ENCODE measurements at places on chromosomes 5 and 9. TPM values are rescaled to one million over a fixed set of nuclear protein-coding genes. Genes with fewer than 3 reads are reported as not detected.

Gene TAF1L
- total RNA-seq = not detected

Gene SOHLH1
- not detected for total RNA-seq

Gene GCNT4
- 2.1 TPM for total RNA-seq

Gene CCNB1
- 163 TPM for total RNA-seq

Gene IL13
- 5.5 TPM for total RNA-seq

Gene KCNN2
- not detected for total RNA-seq

Gene IRGM
- total RNA-seq = 2.4 TPM

Gene SETX
- total RNA-seq = 38.1 TPM

Gene ADGRD2
- not detected for total RNA-seq

Gene FST
- total RNA-seq = 0.43 TPM

Gene HRCT1
- not detected for total RNA-seq

Gene ARSB
- total RNA-seq = 8.0 TPM

Gene S100Z
- total RNA-seq = 2.1 TPM

Gene PCDHGA4
- total RNA-seq = 0.11 TPM

DNA sequence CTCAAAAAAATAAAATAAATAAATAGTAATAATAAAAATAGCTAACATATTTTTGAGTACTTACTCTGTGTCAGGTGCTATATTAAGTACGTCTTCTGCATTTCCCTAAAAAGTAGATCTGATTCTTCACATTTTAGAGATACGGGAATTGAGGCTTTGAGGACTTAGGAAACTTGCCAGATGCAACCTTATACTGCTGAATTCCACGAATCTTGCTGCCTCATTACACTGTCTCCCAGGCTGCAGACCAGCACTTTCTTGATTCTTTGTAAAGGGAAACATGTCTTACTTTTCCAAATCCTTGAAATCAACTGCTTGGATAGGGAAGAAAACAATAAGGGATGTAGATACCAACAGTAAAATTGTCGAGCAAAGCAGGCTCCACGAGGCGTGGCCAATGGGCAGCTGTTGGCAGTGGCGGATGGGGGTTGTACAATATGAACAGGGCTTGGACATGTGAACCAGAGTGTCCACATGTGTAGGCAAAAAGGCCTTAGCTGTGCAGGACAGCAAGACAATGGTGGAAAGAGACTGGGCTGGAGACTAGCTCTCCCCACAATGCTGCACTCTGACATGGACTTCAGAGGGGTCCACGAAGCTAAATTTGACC, 124.3 kb upstream of the RAI14 start:
- no peak for DNase-seq

DNA sequence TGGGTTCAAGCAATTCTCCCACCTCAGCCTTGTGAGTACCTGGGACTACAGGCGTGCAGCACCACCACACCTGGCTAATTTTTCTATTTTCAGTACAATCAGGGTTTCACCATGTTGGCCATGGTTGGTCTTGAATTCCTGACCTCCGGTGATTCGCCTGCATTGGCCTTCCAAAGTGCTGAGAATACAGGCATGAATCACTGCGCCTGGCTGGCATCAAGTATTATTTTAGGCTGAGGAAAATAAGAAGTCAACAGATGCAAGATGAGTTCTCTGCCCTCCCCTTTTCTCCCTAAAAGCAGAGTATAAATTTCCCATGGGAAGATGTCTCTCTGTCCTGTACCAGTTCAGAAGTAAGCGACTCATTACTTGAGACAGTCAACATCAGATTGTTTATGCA, 71.5 kb downstream of the ELAVL2 start:
- no peak for DNase-seq

GRCh38 chr9:35229066-35229778, 67.4 kb downstream of the UNC13B start:
- no peak for DNase-seq

GRCh38 chr9:104611213-104611612, 5.8 kb upstream of the OR13C2 start:
- DNase-seq = no peak

GRCh38 chr9:97555164-97555563, 53.7 kb downstream of the TMOD1 start:
- DNase-seq = no peak

DNA sequence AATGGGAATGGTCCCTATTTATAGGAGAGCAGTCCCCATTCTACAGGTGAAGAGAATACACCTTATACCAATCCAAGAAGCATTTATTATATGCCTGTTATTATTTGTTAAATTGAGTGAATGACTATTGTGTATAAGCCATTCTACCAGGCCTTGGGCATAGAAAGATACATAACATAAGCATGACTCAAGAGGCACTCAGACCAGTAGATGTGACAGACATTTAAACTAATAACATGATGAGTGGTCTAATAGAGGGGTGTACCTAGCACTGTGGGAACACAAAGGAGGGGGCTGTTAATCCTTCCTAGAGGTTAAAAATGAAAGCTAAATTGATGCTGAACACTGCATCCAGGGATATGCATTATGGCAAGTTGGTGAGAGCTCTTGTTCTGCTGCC, 145.0 kb upstream of the TNC start:
- no peak for DNase-seq

GRCh38 chr5:7794823-7795222, 56.1 kb downstream of the CFAP90 start:
- no peak for DNase-seq

GRCh38 chr9:128355451-128355850, 15.1 kb downstream of the SLC27A4 start:
- DNase-seq = no peak

GRCh38 chr9:35002623-35003022, 13.1 kb downstream of the DNAJB5 start:
- DNase-seq = no peak

DNA sequence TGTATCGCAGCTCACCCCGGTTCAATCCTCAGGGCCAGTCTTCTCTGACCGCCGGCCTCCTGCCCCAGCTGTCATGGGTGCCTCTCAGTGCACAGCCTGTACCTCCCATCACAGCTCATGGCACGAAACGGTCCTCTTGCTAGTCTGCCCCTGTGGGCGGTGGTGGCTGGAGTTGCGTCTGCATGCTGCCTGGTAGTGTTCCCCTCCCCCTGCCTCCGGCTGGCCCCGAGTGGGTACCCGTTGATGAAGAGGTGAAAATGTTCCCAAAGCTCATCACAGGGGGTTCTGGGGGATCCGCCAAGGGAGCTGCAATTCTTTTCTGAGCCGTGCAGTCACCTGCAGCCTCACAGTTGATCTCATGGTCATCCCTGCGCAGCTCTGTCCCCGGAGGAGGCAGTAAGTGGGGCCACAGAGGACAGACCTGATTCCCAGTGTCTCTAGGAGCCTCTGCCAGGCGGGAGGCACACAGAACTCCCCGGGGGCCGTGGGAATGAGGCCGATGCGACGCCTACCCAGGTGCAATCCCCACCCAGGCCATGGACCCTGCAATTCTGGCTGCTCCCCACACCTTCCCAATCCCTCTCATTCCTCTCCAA, 34.7 kb upstream of the FIBCD1 start:
- DNase-seq = no peak

DNA sequence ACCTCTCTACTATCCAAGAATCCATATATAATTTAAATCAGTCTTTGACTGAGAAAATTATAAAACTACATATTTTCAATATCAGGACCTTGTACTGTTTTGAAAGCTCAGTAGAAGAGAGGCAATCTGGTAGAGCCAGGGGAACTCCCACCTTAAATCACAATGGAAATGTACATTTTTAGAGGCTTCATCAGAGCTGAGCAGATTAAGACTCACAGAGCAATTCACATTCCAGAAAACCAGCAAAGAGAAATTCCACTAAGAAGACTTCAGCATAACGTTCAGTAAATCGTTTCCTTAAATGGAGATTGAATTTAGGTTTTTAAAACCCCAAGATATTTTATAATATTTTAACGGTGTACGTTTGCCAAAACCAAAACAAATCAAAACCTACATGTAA, 227.8 kb upstream of the TRPM3 start:
- no peak for DNase-seq

DNA sequence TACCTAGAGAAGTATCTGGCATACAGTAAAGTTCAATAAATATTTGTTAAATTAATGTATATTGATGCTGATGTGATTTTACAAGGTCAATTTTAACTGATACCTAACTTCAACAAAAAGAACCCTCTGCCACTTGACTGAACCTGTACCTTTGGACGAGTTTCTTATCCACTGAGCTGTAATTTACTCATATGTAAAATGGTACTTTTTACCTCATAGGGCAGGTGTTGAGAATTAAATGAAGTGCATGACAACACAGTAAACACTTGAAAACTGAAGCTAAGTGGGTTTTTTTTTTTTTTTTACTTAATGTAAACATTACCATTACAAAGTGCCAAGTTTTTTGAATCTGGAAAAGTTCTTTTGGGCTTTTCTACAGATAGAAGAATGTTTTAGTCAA, 15.4 kb downstream of the NIPSNAP3B start:
- DNase-seq = no peak

DNA sequence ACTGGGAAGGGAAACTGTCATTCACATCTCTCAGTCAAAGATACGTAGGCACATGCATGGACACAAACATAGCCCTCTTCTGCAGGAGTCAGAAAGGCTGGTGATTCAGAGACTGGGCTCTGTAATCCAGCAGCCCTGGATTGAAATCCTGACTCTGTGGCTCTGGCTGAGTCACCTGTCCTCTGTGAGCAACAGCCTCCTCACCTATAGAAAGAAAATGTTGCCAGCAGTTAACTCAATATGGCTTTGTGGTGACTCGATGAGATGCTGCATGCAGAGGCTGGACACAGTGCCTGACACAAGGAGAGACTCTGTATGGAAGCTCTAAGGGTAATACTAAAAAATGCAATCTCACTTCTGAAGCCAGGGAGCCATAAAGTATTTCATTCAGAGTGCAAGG, 23.9 kb upstream of the CDKN2AIPNL start:
- DNase-seq = peak; percentile 61

- no peak for DNase-seq
Observed at GRCh38 chr5:116935561-116936162, 361.0 kb upstream of the SEMA6A start.

DNA sequence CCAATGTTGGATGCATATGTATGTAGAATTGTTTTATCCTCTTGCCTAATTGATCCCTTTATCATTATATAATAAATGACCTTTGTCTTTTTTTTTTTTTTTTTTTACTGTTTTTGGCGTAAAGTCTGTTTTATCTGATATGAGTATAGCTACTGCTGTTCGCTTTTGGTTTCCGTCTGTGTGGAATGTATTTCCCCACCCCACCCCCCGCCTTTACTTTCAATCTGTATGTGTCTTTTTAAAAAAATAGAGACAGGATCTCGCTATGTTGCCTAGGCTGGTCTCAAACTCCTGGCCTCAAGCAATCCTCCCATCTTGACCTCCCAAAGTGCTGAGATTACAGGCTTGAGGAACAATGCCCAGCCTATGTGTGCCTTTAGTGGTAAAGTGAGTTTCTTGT, 11.3 kb downstream of the AHRR start:
- peak; percentile 84 for DNase-seq

DNA sequence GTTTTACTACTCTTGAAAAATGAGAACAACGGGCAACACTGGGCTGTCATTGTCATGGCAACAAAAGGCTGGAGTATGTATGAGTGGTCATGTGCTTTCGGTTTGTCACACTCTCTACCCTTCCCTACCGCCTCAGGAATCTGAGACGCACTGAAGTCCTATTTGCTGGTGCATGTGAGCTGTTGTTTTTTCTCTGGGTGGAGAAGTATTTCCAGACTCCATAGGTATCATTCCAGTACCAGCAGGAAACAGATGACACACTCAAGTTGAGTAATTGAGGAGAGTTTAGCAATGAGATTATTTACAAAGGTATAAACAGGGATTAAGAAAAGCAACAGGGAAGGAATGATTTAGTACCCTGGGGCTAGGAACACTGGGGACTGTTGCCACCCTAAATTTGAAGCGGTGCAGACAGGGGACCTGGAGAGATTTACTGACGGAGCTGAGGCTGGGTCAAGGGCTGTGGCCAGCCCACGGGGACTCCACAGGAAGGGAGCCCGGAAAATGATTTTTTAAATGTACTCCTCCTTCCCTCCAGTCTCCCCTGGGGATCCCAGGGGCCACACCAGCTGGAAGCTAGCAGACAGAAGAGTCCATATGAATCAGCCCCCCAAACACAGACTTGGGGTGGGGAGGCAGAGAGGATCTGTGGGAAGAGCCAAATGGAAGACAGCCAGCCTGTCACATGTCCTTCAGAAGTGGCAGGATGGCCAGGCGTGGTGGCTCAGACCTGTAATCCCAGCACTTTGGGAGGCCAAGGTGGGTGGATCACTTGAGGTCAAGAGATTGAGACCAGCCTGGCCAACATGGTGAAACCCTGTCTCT, 13.2 kb upstream of the ZBTB43 start:
- no peak for DNase-seq

- DNase-seq = no peak
Observed at GRCh38 chr5:79811081-79811480, 121.4 kb downstream of the CMYA5 start.

DNA sequence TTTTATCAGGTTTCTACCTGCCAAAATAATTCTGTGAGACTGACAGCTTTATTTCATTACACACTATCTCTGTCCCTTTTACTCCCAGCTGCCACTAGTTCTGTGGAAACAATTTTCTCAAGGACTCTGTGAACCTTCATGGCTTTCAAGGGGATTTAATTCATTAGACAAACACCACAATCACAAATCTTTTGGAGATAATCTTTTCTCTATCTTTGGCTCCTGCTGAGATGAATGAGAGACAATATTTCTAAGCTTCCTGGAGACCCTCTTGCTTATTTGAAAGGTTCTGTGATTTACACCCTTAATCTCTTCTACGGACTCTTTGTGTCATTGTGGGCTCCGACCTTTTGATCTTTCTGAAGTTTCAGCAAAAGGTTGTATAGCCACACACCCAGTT, 222.6 kb downstream of the PRDM9 start:
- DNase-seq = no peak

DNA sequence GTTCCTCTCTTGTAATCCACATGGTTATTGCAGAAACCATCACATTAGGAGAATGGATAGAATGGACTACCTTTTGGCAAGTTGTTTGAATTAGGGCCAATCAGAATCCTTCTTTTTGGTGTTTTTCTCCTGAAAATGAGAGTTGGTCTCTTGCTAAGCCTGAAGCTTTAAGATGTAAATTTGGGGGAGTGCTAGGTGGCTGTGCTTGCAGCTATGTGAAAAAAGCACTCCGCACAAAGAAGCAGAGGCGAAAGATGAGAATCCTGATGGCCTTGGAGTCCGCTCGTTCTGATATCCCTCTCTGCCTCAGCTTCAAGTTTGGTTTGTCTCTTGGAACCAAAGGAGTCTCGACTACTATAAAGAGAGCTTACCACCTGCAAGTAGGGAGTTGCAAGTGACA, 63.6 kb downstream of the INIP start:
- DNase-seq = no peak

DNA sequence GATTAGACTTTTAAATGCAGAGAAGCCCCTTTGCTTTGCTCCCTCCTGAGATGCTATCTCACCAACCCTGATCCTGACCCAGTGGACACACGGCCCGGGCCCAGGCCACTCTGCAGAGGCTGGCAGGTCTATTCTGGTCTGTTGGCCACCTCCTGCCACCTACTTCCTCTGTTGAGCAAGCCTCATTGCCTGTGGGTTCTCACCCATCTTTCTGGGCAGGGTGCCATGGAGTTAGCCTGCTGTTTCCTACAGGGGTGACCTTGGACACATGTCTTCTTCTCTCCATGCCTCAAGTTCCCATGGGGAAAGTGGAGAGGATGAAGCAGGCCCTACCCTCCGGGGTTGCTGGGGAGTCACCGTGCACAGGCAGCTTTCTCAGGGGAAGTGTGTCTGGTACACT, 266.2 kb upstream of the IRX1 start:
- DNase-seq = no peak

GRCh38 chr9:133843250-133843649, 105.1 kb upstream of the SARDH start:
- no peak for DNase-seq

Measured in activated CD4-positive, alpha-beta T cell treated with anti-CD3 and anti-CD28 coated beads for 36 hours (primary cell).